ENCODE measurements at places on chromosomes 7 and 10. TPM values are rescaled to one million over a fixed set of nuclear protein-coding genes. Genes with fewer than 3 reads are reported as not detected.
A peak's percentile ranks its signal among the peaks of the same experiment; 100 is the strongest.

DNA sequence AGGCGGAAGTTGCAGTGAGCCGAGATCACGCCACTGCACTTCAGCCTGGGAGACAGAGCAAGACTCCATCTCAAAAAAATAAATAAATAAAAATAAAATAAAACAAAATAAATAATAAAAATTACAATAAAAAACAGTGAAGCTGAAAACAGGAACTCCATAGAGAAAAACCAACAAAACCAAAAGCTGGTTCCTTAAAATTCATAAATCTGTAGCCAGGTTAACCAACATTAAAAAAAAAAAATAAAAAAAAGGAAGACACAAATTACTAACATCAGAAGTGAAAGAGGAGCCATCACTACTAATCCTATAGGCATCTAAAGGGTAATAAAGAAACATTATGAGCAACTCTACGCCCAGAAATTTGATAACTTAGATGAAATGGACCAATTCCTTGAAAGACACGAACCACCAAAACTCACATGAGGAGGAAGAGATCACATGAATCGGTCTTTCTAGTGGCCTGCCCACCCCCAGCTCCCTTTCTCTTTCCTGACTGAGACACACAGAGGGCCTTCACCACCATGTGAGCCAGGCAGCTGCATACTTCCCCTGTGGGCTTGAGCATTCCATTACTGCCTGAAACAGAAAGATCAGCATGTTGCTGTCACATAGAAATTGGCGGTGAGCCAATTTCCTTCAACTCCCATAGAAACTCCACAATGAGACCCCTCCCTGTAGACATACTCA, 208.7 kb downstream of the MAD1L1 start:
- DNase-seq: peak; percentile 45

DNA sequence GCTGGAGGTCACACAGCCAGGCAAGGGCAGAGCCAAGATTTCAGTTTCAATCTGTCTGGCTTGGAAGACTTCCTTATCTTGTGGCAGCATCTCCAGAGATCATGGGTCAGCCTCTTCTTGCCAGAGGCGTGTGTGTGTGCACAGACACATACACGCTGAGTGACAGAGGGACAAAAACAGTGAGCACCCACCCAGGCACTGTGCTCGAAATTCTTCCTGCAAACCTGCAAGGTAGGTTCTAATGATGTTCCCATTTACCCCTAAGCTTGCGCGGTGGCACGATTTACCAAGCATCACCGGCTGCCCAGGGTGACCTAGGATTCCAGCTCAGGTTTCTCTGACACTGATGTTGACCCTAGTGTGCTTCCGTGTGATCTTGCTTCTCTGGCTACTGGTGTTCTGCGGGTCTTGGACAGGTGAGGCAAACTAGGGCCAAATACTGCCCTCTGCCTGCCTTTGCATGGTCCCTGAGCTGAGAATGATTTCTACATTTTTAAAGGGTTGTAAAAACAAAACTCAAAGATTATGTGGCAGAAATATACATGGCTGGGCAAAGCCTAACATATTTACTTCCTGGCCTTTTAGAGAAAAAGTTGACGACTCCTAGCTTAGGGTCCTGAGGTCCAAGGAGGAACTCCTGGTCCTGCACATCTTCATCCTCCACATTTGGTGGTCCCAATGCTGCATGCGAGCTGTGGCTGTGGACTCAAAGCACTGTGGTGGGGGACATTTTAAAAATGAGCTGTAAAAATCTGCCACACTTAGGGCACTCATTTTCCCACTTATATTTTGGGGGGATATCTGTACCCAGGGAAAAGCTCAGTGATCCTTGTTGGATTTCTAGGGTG, 268.5 kb downstream of the RPS24 start:
- peak; percentile 70 for DNase-seq

DNA sequence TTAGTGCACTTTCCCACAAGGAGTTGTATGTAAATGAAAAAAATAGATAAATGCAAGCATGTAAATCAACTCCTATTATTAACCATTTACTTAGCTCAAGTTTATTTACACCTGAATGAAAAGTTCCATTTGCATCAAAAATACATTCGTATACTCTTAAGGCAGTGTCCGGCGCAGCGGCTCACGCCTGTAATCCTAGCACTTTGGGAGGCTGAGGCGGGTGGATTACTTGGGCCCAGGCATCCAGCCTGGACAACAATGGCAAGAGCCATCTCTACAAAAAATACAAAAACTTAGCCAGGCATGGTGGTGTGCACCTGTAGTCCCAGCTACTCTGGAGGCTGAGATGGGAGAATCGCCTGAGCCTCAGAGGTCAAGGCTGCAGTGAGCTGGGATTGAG, 4.2 kb upstream of the IDI2 start:
- no peak for DNase-seq

UBE2D1 gene
- 22.4 TPM for total RNA-seq

DNA sequence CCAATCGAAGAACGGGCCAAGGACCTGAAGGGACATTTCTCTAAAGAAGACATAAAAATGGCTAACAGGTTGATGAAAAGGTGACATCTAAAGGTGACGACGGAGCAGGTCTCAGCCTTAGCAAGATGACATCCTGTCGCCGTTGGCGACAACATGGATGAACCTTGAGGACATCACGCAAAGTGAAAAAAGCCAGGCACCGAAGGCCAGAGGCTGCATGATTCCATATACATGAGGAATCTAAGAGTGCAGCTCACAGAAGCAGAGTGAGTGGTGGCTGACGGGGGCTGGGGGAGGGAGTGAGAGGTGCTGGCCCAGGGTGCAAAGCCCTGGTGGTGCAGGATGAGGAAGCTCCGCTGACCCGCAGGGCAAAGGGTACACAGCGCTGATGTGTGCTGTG, 34.1 kb upstream of the NKX6-2 start:
- no peak for DNase-seq

YAE1 gene
- 32.7 TPM for total RNA-seq

GRCh38 chr7:6293202-6293601, 20.8 kb upstream of the CYTH3 start:
- no peak for DNase-seq

GRCh38 chr10:78960316-78960800, 108.4 kb upstream of the ZMIZ1 start:
- DNase-seq: peak; percentile 97
